Lower lobe of right lung (tissue), 2 donors: ENCODE measurements at places on chromosomes 12 and 14. TPM values are rescaled to one million over a fixed set of nuclear protein-coding genes. Genes with fewer than 3 reads are reported as not detected.

GRCh38 chr12:83132360-83132759, 445.7 kb downstream of the TMTC2 start:
- H3K4me1 ChIP-seq = peaks cover 3% of the 10 kb centered on the region
- H3K27me3 ChIP-seq = no peaks in the 10 kb centered on the region
- no peak overlapping the region for H3K4me3 ChIP-seq

- no peaks in the 10 kb centered on the region for H3K36me3 ChIP-seq
- H3K27me3 ChIP-seq = no peaks in the 10 kb centered on the region
- no peak for DNase-seq
- no peak overlapping the region for H3K4me3 ChIP-seq
- no peaks in the 10 kb centered on the region for H3K4me1 ChIP-seq
- no peak overlapping the region for H3K27ac ChIP-seq
These were observed 27.7 kb downstream of the ARID2 start for GRCh38 chr12:45757172-45757571.

The GLT1D1 gene
- total RNA-seq = 5.3 TPM

DNA sequence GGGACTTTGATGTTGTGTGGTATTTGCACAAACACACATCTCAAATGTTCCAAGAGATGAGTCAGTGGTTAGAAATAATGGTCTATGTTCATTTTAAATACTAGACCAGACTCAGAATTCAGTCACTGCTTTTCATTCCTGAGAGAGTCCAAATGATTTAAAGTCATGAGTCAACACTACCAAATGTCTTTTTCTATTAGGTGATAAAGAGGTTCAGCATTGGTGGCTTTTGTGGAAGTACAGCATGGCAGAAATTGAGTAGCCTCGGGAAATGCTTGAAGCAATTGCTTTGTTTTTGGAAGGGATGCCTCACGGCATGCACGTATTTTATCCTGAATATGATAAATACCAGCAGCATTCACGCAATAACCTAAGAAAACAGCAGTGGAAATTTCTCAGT, 115.7 kb downstream of the DIO2 start:
- H3K27ac ChIP-seq = no peak overlapping the region
- no peak for DNase-seq
- H3K4me1 ChIP-seq = no peaks in the 10 kb centered on the region

The PROX2 gene
- total RNA-seq = 0.12 TPM

GRCh38 chr14:54524410-54524809, 14.7 kb downstream of the CGRRF1 start:
- H3K27me3 ChIP-seq = no peaks in the 10 kb centered on the region
- no peak overlapping the region for H3K4me3 ChIP-seq
- H3K27ac ChIP-seq = no peak overlapping the region

The CTSG gene
- total RNA-seq = 12.2 TPM

The ANAPC5 gene
- total RNA-seq = 79.7 TPM

GRCh38 chr12:34186492-34186891, 164.2 kb downstream of the ALG10 start:
- DNase-seq = no peak
- H3K4me3 ChIP-seq = no peak overlapping the region
- H3K4me1 ChIP-seq = peaks cover 5% of the 10 kb centered on the region
- H3K27ac ChIP-seq = no peak overlapping the region
